Stimulated activated CD4-positive, alpha-beta T cell treated with anti-CD3 and anti-CD28 coated beads, Interleukin-1b, Interleukin-23, amount 100 ng/mL, for 48 hours (primary cell): ENCODE measurements at places on chromosomes 12 and 14.
A peak's percentile ranks its signal among the peaks of the same experiment; 100 is the strongest.

DNA sequence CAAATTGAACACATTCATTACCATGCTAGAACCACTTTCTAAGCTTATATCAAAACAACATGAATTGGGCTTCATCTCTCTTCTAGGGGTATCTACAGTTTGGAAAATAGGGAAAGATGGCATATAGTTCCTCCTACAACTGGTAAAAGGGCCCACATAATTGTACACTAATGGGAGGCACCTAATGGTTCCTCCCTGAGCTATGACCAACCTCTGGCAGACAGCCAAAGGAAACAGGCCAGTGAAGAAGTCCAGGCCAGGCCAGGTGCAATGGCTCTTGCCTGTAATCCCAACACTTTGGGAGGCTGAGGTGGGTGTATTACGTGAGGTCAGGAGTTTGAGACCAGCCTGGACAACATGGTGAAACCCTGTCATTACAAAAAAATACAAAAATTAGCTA, 23.2 kb upstream of the APOF start:
- no peak for DNase-seq

DNA sequence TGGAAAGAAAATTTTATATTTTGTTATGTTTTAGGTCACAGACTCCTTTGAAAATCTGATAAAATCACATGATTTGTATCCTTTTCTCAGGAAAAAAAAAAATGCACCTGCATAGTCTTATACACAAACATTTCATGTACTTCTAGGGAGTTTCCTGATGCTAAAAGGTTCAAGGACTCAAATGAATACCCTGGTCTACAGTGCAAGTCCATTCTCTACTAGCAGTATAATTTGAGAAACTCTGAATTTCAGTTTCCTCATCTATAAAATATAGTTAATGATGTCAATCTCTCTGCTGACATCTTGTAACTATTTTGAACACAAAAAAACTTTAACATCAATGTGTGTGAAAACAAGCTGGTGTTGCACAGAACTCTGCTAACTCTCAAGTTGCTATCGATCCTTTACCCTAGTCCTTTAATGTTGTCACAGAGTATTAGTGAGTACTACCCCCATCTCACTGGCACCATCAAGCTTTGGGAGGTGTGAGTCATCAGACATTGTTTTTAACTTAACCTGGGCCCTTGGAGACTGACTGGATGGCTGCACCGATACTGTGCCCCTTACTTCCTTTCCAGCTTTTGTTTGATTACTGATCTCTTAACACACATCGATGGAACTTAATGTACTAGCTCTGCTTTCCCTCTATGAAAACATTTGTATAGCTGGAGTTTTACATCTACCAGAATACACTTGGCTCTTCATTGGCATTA, 251.9 kb upstream of the SOX5 start:
- DNase-seq: no peak

DNA sequence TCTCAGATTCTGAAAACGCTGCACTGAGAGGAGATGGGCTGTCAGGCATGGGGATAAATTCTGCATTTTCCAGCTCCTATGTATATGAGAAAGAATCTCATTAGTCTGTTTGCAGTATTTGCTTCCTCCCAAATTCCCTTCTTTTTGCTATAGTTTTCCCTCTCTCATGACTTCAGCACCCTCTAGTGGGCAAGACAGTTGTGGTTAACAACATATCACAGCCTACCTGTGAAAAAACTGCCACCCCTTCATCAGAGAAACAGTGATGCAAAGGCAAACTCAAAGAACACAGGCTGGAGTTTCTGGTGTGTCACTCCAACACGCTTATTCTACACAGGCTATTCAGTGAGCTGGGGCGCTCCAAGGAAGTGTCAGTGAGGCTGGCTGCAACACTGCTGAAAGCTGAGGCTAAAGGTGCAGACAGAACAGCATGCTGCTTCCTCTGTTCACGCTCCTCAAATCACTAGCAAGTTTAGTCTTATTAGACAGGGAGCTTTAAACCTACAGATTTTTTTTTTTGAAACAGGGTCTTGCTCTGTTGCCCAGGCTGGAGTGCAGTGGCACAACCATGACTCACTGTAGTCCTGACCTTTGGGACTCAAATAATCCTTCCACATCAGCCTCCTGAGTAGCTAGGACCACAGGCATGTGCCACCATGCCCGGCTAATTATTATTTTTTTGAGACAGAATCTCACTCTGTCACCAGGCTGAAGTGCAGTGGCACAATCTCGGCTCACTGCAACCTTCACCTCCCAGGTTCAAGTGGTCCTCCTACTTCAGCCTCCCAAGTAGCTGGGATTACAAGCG, 19.3 kb downstream of the ZC2HC1C start:
- DNase-seq: peak; percentile 12

DNA sequence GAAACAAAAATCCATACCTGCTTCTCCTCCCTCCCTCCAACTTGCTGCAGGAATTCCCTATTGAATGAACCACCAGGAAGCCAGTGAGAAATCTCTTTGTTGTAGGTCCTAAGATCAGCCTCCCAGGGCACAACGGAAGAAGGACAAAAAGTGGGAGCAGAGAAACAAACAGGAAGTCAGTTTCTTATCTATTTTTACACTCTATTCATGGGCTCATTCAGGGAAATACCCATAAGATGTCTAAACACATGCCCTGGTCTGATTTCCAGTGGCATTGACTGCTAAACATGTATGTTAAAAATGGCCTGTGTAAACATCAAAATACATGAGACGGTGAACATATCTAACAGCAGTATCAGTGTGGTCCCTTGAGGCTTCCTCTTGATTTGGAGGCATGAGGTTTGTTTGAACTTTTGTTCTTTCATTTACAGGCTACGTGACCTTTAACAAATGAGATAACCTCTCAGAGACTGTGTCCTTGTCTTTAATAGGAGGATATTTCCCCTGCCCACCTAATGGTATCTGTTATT, 18.8 kb downstream of the GPR65 start:
- DNase-seq: no peak

- peak; percentile 68 for DNase-seq
These were observed 7.8 kb downstream of the ZDHHC22 start for GRCh38 chr14:77133720-77134338.

GRCh38 chr12:58575256-58575655, 345.0 kb downstream of the LRIG3 start:
- no peak for DNase-seq

DNA sequence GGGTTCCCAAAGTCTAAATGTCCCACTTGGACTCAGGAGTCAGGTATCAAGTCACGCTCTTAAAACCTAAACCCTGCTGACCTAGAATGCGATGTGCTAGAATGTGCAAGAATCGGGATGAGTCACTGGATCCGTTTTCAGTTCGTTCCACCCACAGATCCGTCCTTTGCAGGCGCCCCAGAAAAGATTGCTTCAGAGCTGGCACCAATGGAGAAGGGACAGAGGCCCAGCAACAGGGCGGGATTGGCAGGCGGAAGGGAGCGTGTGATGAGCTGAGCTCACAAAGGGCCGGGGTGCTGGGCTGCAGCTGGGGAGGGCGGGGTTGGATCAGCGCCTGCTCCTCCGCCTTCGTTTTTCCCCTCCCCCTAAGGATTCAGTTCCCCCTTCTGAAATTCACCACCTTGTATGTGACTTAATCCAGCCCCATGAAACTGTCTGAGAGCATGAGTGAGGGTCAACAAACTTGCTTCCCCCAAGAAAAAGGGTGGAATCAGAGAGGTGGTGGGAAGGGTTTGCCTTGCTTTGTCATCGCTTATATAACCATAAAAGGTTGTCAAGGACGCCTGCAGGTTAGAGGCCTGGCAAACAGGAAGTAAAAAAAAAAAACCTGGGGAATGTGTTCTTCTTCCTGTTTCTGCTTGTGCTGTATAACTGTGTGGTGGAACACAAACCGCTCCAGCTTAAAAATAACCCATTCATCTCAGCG, 2.8 kb upstream of the UBC start:
- DNase-seq: peak; percentile 96

DNA sequence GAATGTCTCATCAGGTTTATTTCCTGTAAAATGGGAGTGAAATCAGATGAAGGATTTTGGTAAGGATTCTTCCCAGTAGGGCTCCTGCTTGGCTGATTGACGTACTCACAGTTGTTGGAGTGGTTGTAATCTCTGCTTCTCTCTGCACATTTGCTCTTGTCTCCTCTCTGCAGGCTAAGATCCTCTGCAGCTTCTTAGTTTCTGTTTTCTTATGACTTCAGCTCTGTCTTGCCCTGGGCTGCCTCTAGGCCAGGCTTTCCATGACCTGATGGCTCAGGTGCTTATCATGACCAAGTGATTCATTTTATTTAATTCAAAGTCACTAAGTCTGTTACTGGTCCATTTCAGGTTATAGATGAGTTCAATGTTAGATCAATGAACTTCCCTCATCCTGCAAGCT, 394.5 kb upstream of the DDHD1 start:
- no peak for DNase-seq

GRCh38 chr12:107822356-107822755, 47.9 kb downstream of the ASCL4 start:
- DNase-seq: no peak

- no peak for DNase-seq
These were observed 52.0 kb downstream of the CRACR2A start for GRCh38 chr12:3700861-3701260.

- DNase-seq: no peak
These were observed 133.4 kb upstream of the FRMD6 start for GRCh38 chr14:51518280-51518679.

GRCh38 chr14:76986231-76986565, 42.3 kb downstream of the IRF2BPL start:
- no peak for DNase-seq

- peak; percentile 20 for DNase-seq
These were observed at the start of gene TEAD4 for GRCh38 chr12:2959192-2959504. TSS of gene TEAD4 (plus strand) at chr12:2959397.

- no peak for DNase-seq
These were observed 11.3 kb upstream of the KCNH3 start for GRCh38 chr12:49527361-49528130.

- no peak for DNase-seq
These were observed 1067.3 kb downstream of the LRFN5 start for GRCh38 chr14:42673963-42674362.

DNA sequence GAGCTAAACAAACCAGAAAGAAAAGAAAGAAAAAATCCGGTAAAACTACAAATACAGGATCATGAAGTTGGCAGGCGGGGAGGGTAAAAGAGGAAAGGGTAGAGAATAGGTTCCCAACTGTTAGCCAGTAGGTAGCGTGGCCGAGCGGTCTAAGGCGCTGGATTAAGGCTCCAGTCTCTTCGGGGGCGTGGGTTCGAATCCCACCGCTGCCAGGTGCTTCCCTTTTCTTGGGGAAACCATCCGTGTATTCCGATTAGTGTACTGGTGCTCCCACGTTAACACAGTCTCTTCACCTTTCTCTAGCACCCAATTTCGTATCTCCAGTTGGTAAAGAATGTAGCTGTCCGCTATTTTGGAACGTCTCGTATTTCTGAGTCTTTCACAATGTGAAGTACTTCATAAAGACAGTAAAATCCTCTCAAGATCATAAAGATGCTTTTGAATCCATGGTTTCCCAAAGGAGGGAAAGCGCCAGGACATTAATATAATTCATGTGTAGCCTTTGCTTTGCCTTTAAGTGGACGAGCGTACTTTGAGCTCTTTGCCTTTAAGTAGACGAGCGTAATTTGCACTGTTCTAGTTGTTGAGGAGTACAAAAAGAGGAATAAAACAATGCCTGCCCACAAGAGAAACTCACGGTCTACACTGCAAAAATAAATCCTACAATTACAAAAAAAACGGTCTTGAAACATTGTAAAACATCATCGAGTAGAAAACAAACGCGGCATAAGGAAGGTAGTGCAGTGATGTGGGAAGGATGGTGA, 19.0 kb upstream of the RNASE12 start:
- DNase-seq: peak; percentile 85

- no peak for DNase-seq
These were observed 296.1 kb downstream of the AKAP6 start for GRCh38 chr14:32625211-32625610.

DNA sequence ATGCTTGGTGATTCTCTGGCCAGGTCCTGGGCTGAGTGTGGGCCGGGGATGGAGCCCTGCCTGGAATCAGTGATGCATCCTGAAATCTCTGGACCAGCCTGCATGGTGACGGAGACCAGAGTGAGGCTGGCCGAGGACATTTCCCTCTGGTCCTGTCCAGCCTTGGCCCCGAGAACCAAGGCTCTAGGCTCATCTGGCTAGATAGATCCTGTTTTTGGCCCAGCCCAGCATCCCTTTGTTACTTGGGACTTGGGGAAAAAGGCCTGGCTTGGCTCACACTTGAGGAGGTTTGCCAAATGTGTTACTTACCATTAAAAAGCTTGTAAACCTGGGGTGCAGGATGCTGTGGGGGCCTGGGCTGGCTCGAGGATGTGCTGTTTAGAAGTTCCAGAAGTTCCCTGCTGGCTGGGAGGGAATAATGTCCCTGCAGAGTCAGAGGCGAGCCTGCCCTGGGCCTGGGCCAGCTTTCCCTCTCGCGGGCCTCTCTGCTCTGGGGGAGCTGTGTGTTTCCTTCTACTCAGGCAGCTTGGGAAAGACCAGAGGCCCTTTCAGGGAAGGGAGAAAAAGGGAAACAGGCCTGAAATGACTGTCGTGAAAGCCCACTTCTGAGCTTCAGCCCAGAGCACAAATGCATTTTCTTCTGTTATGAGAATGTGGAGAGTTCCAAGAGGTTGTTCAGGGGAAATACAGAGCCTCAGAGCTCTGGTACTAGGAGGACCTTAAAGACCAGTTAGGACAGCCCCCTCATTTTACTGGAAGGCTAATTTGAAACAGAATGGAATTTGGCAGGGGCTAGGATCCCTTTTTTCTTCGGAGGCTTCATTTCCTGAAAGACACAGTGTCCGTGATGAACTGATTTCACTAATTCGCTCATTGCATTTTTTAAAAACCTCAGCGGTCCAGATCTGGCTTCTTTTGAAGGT, 47.2 kb upstream of the CTDSP2 start:
- DNase-seq: no peak

- no peak for DNase-seq
These were observed 54.0 kb upstream of the ELK3 start for GRCh38 chr12:96140174-96140573.

- no peak for DNase-seq
These were observed 115.8 kb downstream of the DAD1 start for GRCh38 chr14:22472935-22473854.

DNA sequence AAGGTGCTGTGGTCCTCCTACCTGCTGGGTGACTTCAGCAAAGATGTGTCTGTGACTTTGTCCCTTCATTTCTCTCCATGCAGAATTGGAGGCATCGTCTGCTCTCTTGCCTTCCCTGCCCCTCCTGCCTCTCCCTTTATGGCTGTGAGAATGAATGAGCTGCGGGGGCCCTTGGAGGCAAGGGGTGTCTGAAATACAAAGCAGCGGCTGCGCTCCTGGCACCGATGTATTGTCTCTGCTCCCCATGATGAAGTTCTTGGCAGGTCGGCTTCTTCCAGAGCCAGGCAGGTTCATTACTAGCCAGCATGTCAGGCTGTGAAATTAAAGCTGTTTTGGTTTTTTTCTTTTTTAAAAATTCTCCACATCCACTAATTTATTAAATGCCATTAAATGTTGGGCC, 194.5 kb downstream of the TSPAN9 start:
- no peak for DNase-seq

GRCh38 chr12:99111600-99111999, 466.5 kb downstream of the APAF1 start:
- DNase-seq: no peak

- DNase-seq: no peak
These were observed 36.7 kb upstream of the NKX2-8 start for GRCh38 chr14:36619131-36619530.

GRCh38 chr14:34993426-34993825, 10.6 kb downstream of the SRP54 start:
- no peak for DNase-seq

- DNase-seq: no peak
These were observed 33.2 kb upstream of the LHX5 start for GRCh38 chr12:113504917-113505316.

GRCh38 chr14:104137297-104138097, 890 bp upstream of the KIF26A start:
- DNase-seq: peak; percentile 54
